ENCODE measurements at places on chromosomes 12 and 14.

- DNase-seq, result no peak
These were observed 3.5 kb upstream of the CLEC1A start for GRCh38 chr12:10102322-10102721.

GRCh38 chr12:38123566-38124246 is 192.9 kb upstream of the ALG10B start:
- no peak for DNase-seq

DNA sequence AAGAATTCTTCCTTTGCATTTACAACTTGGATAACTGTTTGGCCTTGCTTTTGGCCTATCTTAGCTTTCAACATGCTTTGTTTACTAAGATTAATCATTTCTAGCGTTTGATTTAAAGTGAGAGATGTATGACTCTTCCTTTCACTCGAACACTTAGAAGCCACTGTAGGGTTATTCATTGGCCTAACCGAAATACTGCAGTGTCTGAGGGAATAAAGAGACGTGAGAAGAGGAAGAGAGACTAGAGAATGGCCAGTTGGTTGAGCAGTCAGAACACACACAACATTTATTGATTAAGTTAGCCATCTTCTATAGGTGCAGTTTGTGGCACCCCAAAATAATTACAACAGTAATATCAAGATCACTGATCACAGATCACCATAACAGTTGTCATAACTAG is 62.3 kb upstream of the CCDC175 start:
- no peak for DNase-seq

GRCh38 chr14:68359837-68360552 is 432.9 kb downstream of the ZFP36L1 start:
- DNase-seq, result no peak

DNA sequence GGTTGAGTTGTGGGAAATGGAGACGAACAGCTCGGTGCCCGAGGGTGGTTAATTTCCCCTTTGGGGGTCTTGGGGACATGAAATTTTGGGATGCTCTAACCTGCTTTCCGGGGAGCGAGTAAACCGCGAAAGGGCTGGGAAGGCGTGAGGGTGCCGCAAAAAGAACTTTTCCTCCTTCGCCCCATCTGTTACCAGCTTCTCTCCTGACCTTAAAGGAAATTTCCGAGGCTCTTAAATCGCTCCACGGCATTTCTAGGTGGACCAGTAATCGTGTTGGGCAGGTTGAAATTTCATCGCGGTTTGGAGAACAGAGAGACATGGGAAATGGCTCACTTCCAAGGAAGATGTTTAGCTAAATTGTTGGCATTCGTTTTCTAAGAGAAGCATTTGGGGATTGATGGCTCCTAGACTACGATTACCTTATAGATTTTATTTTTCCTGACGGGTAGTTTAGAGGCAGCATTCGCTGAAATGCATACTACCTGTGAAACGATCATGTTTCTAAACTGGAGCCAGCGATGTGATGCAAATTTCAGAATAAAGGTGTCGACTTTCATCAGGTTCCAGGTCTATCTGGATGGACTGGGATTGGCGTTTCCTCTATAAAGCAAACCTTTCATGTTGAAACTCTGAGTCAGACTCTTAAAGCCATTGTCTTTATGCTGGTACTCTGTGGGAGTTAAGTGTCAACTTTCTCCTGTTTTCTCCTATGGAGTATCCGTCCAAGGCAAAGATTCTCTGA is 414.5 kb downstream of the PCNX1 start:
- DNase-seq, result no peak

GRCh38 chr12:55946553-55946952 is 15.6 kb downstream of the DGKA start:
- no peak for DNase-seq

DNA sequence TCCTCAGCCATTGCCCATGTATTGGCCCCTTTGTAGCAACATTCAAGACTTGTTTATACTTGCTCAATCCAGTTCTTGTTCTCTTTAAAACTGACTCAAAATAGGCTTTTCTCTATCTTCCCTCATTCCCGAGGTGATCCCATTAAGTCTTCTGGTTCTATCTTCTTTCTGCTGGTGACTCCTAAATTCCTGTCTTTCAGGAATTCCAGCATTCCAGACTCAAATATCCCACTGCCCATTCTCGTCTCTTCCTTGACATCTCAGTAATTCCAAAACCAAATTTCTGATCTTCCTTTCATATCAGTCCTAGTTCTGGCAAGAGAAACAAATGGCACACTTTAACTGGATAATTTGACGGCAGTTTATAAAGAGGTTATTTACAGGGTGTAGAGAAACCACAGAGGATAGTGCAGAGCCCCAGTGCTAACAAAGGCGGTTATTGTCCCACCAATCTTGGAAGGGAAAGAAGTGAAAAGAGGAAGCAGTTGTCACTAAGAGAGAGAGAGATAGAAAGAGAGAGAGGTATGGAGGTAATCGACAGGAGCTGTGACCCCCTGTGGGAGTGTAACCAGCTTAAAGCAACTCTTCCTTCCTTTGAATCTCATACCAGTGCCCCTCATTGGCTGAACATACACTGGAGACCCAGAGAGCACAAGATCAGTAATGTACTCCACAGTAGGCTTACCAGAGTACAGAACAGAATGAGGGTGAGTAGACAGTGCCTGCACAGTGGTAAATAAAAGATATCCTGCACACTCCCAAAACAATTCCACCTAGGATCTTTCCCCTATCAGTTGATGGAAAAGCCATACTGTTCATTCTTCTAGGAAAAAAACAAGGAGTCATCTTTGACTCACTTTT is 177.6 kb upstream of the LMNTD1 start:
- no peak for DNase-seq

- no peak for DNase-seq
These were observed 1.5 kb downstream of the RFLNA start for GRCh38 chr12:124296295-124296915.

- DNase-seq, result no peak
These were observed 341.1 kb downstream of the EMP1 start for GRCh38 chr12:13537623-13538022.

DNA sequence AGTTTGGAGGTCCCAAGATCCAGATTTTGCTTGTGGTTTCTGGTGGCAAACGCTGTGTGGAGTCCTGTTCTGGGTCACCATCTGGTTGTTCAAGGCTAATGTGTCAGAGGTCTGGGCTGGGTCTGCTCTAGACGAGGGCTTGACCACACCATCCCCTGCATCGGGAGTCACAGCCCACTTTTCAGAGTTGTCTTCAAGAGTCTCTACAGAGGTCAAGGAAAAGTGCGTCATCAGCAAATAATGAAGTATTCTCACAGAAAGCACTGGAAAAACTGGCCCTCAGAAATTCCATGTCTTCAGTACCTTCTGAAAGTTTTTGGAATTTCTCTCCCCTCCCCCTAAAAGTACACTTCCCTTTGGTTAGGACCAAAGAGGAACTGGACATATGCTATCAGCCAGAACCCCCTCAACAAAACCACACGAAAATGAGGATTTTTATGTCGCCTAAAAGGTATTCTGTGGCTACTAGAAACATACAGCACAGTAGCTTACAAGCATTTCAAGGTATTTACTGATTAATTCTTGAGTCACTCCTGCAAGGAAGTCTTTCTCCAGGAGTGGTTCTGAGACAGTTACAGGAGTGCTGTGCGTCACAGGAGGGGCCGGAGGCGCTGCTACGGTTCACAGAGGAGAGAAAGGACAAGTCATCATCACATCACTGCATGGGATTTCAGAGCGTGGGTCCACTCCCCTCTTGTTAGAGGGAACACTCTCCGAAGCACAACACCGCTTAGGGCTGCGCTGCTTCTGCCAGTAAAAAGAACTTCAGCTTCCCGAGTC is 35.4 kb downstream of the RAD52 start:
- peak; percentile 10 for DNase-seq

- no peak for DNase-seq
These were observed 130.2 kb downstream of the TSHR start for GRCh38 chr14:81085596-81085995.

DNA sequence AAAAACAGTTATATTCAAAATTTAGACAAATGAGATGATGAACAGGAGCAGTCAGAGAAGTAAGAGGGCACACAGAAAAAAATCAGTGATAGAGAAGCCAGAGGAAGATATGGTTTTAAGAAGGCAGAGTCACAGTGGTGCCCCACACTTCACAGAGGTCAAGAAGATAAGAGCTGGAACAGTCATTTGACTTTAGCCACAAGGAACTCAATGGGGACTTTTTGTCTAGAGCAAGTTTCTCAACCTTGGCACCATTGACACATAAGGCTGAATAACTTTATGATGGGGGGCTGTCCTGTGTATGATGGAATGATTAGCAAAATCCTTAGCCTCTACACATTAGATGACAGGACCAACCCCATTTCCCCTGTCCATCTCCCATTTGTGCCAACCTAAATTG is 172.8 kb upstream of the PLEKHG7 start:
- DNase-seq, result no peak

- no peak for DNase-seq
These were observed 353.0 kb downstream of the RAD51B start for GRCh38 chr14:68172627-68173026.

- no peak for DNase-seq
These were observed 1.1 kb upstream of the CSRP2 start for GRCh38 chr12:76879710-76880518.

DNA sequence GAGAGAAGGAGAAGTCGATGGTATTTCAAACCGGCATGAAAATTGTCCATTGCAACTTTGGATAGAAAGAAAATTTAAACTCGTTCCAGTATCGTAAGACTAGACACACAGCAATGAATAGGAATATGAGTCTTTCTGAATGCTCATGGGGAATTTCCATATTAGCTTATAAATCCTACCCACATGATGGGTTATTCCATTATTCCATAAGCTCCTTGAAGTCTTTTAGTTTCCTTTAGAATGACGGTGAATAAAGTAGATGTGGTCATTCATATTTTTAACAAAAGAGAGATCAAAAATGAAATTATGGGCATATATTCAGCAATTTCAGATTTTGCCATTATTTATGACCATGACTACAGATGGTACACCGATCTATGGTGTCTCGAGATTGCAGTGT is 163.4 kb upstream of the HMGA2 start:
- DNase-seq, result no peak

DNA sequence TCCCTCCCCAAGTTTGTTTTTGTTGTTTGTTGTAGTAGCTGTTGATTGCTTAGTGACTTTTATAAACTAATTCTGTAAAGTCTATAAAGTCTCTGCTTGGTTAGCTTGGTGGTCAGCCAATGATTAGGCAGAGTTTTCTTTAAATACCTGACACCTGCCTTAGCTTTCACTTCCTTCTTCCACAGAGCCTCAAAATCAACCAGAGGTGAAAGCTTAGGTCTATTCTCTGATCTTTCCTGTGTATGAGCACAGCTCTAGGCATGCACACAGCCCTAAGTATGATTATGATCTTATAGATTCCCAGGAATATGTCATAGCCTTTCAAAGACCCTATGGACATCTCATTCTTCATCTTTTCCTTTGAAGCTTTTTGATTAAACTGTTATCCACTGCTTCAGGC is 514.7 kb downstream of the AACS start:
- DNase-seq, result no peak

- no peak for DNase-seq
These were observed 9.4 kb upstream of the WNT5B start for GRCh38 chr12:1619587-1619986.

DNA sequence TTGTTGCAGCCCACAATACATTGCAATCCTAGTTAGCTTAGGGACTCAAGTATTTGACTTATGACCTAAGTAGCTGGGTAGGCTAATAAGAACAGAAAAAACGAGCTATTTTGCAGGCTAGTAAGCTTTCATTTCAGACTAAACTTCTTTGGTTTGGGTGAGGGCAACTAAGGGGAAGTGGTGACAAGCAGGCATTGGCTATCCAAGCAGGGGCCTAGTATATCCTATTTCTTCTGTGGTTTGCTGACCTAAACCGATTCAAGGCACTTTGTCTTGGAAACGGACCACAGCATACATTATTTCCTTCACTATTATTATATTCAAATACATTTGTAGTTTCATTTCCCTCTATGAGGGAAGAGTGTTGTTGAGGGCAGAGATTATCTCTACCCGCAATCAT is 21.6 kb upstream of the SLC5A8 start:
- DNase-seq, result no peak

DNA sequence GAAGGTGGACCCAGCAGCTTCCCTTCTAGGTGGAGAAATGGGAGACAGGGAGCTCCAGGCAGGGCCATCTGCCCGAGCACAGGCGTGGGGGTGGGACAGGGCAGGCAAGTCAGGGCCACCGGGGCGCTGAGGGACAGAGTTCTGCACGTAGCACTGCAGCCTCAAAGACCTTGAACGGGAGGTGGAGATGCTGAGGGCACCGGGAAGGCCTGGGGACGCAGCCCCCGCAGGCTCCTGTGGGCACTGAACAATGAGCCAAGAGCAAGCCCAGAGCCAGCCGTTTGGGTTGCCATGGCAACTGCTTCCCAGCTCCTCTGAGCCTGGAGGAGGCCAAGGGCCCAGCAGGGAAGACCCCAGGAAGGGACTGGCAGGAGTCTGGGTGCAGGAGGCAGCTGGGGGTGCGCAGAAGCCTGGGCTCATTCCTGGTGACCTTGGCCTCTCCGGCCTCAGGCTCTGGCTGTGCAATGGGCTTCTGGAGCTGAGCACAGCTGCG is 3.4 kb downstream of the LBHD2 start:
- DNase-seq, result no peak

- no peak for DNase-seq
These were observed 159.5 kb downstream of the FOXG1 start for GRCh38 chr14:28926122-28926521.

GRCh38 chr14:61003571-61003970 is 22.5 kb downstream of the SLC38A6 start:
- no peak for DNase-seq

DNA sequence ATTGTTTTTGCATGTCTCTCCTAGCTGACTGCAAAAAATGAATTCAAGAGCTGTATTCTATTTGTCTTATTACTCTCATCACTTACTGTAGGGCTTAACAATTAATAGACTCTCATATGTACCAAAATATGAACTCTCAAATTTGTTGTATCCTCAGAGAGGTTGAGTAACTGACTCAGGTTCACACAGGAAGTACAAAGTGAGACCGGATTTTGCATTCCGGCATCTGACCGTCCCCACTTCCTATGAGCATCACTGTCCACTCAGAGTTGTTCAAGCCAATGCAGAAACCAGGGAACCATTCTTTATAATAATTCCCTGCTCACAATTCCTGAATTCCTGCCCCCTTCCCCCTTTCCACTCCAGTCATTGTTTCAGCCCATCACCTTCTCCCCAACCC is 113.3 kb upstream of the AMIGO2 start:
- no peak for DNase-seq

DNA sequence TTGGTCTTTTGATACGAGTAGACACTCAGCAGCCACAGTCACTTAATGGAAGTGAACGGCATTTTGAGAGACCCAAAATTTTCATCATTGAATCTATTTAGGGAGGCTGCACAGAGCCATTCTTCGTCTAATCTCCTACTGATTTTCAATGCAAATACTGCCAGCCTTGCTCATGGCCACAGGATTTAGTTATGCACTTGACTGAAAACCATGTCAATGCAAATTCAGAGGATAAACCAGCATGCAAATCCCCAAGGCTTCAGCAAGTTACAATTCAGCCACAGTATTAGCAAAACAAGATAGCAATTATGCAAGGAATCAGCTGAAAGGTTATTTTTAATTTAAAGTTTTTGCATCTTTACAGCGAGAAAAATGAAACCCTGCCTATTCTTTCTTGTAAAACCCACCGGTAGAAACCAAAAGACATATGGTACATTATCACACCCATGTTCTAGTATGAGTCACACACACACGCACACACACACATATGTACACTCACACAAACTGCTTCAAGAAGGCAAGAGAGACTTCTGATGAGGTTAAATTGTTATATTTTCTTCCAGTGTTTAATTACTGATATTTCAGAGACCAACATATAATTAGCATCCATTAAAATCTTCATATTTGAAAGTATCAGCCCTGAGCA is 985.3 kb upstream of the FLRT2 start:
- DNase-seq, result no peak
